ENCODE measurements at places on chromosomes 5 and 9. TPM values are rescaled to one million over a fixed set of nuclear protein-coding genes. Genes with fewer than 3 reads are reported as not detected.

The ADGRD2 gene
- total RNA-seq = not detected

The SLC46A2 gene
- total RNA-seq = not detected

The FAXDC2 gene
- total RNA-seq = 0.39 TPM

The HTR4 gene
- total RNA-seq = not detected

The IL9 gene
- total RNA-seq = not detected

The CCNB1 gene
- 262 TPM for total RNA-seq
